Non-pigmented ciliary epithelial cell (primary cell): ENCODE measurements at places on chromosomes 13 and 19.

DNA sequence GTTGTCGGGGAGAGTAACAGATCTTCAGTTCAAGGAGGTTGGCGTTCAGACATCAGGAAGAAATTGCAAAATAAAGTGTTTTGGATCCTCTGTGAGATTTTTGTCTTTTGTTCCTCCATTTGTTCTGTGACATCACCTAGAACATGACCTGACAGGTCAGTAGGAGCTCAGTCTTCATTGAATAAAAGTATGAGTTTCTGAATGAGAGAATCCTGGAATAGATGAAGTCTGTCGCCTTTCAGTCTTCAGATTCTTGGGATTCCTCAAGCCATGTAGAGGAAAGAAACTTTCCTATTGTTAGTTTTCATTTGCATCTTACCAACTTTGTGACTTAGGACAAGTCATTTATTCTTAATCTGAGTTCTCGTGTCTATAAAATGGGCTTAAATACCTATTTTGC, 14.4 kb downstream of the ARHGAP35 start:
- DNase-seq = no peak

DNA sequence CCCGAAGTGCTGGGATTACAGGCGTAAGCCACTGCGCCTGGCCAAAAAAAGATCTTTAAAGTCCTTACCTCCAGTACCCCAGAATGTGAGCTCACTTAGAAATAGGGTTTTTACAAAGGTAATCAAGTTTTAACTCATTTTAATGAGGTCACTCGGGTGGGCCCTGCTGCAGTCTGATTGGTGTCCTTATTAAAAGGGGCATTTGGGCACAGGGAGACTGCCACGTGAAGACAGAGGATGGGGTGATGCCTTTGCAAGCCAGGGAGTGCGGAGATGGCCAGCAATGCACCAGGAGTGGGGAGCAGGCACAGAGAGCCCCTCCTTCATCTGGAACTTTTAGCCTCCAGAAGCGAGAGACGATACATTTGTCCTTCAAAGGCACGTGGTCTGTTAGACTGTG, 11.7 kb downstream of the NKPD1 start:
- no peak for DNase-seq

DNA sequence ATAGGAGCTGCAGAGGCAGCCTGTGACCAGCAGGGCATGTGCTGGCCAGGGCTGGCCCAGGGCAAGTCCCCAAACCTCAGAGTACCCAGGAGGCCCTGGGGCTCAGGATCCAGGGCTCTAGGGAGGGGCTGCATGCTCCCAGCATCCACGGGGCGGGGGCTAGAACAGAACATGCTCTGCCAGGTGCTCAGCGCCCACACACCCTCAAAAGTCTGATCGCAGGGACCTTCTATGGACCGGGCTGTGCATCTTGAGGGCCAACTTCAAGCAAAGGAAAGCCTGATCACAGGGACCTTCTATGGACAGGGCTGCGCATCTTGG, 33.5 kb downstream of the ELL start:
- DNase-seq = no peak

- DNase-seq = peak; percentile 14
Observed at GRCh38 chr13:50130123-50130946, 115.1 kb downstream of the KCNRG start.

GRCh38 chr19:13723206-13723605, 41.1 kb upstream of the MRI1 start:
- no peak for DNase-seq

GRCh38 chr19:14385492-14385891, 4.2 kb downstream of the ADGRE5 start:
- DNase-seq = no peak

- no peak for DNase-seq
Observed at GRCh38 chr13:27960362-27961226, 8.5 kb downstream of the CDX2 start.

- no peak for DNase-seq
Observed at GRCh38 chr19:15672580-15673175, at the start of gene CYP4F12. Gene CYP4F12, plus strand, starts transcription at chr19:15673087. Its CDS starts 443 bp downstream, at chr19:15673530.
